ENCODE measurements at places on chromosomes 1 and 21.

- DNase-seq = peak; percentile 46
Observed at GRCh38 chr1:205670611-205671430, 9.5 kb downstream of the SLC45A3 start.

DNA sequence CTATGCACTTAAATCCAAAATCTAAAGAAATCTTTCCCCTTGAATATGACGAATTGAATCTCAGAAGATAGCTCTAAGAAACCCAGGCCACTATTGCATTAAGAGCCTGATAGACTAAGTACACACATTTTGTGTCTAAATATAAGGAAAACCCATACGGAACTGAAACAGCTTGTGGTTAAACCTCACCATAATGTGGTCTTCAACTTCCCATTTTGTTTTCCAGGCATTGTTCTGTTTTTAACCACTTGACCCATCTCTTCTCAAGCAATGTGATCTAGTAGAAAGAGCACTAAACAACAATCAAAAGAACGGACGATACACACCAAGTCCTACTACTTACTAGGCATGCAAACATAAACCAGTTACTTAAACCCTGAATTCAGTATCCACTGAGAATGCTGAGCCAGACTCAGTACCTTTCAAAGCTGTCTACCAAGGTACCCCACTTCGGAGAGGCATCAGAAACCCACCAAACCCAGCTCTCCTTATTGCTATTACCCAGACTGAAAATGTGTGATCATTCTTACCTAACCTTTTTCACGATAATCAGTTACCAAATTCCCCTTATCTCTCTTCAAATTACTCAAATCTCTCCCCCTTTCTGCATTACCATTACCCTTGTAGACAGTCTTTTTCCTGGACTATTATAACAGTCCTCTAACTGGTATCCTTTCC lies 12.8 kb downstream of the OTUD7B start:
- no peak for DNase-seq

GRCh38 chr1:152036267-152037216 lies at the start of gene S100A11:
Gene S100A11 (minus strand): TSS chr1:152037004. CDS start chr1:152036915, 89 bp downstream.
- peak; percentile 96 for DNase-seq

DNA sequence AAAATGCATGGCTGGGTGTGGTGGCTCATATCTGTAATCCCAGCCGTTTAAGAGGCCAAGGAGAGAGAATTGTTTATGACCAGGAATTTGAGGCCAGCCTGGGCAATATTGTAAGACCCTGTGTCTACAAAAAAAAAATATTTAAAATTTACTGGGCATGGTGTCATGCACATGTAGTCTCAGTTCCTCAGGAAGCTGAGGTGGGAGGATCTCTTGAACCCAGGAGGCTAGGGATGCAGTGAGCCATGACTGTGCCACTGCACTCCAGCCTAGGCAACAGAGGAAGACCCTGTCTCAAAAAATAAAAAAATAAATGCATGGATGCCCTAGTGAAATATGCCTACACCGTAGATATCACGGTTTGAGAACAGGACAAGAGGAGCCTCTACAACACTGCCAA lies 1331.2 kb upstream of the B3GALT2 start:
- no peak for DNase-seq

GRCh38 chr1:244952940-244953339 lies 88.6 kb upstream of the HNRNPU start:
- DNase-seq = peak; percentile 43

DNA sequence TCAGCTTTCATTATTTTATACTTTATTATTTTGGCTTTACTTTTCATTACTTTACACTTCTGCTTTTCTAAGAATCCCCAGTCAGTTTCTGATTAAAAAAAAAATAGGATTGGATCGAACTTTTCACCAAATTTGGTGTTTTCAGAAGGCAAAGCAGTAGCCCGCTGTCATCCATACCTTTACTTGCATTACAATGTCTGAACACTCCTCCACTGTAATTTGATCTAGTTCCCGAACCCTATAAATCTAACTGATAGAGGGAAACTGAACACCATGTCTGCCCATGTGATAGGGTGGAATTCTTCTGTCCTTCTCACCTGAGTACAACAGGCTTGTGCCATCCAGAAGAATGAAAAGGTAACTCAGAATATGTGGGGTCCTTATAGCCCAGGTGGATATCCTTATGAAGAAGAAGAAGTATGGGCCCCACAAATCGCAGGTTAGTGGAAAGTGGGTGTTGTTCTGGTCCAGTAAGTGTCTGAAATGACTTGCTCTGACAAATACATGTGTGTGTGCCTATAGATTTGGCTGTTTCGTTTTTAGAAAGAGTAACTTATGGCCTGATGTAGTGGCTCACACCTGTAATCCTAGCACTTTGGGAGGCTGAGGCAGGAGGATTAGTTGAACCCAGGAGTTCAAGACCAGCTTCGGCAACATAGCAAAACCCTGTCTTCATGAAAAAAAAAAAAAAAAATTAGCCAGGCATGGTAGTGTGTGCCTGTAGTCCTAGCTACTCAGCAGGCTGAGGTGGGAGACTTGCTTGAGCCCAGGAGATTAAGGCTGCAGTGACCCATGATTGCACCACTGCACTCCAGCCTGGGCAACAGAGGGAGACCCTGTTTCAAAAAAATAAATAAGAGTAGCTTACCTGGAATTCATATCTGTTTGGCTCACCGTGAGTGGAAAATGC lies 26.6 kb upstream of the CDC14A start:
- DNase-seq = no peak

DNA sequence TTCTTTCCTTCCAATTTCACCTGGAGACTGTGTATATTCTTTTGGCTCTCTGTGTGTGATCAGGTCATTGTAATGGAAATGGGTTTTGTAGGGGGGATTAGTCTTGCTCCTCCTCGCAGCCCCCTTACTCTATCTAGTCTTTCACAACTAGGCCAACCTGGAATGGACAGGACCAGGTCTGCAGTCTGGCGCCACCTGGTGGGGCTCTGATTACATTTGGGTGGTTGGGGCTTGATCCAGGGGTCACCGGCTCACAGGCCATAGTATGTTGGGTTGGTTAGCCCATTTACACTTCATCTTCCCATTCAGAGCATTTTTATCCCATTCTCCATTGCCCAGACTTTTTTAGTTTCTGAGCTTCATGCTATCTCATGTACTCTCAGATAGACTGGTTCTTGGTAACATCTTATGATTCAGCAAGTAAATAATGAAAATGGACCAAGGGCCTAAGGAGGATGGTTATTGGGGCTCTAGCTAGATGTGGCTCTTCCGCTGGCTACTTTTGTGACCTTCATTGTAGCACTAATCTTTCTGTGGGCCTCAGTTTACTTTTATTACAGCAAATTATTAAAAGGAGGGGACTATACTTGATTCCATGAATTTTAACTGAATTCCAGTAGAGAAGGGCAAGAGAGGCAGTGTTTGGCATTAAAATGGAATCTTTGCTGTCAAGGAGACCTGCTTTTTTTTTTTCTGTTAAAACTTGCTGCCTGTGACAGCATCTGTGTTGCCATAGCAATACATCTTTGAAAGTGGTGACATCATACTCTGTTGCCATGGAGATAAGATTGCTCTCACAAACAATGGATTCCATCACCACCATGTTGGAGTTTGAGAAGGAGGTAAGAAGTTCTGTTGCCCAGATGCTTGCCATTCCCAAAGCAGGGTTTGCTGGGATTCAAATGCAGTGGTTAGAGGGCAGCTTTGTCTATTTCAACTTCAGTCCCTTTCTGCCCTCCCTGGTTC lies 150.1 kb downstream of the PLXNA2 start:
- peak; percentile 75 for DNase-seq

DNA sequence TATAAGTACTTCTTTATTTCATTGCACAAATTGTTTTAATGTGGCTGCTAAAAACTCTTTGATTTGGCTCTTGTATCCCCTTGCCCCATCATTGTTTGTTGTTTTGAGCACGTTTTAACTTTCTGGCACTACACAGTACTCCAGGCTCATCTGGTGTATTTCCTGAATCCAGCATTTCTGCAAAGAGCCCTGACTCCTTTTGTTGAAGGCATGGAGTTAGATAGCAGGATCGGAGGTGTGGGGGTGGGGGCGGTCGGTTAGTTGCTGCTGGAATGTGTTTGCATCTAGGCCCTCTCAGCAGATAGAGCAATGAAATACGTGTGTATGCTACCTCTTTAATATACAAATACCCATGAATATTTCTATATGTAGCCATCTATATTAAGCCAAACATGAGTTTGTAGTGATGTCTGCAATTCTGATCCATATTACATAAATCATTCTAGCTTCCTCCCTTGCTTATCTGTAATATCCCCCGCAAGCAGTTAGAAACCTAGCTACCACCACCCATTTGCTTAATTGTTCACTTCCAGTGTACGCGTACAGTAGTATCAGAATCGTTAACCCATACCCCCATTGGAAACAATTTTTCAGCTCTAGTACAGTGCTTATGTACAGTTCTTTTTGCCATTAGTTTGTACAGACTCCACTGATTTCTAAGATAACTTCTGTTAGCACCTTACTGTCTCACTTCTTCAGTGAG lies 106.0 kb downstream of the NOS1AP start:
- no peak for DNase-seq

DNA sequence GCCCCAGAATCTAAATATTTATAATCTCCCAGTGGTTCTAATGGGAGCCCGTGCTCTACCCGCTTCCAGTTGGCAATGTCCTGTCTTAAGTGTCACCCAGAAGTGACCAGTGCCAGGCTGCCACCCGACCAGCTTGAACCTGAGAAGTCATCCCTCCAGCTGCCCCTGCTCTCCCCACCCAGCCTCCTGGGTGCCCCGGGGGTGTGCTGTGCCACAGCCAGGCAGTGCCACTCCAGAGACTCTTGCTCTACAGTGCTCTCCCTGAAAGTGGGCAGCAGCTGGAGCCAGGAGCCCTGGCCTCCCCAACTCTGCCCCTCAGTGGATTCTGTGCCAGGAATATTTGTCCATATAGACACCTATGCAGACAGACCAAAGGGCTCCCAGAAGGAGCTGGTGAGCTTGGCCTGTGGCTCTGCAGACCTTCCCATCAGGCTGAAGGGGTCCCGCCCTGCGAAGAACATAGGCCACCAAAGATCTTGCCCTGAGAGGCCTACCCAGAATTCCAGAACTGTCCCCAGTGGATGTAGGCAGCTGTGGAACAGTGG lies 9.0 kb upstream of the EPS8L3 start:
- DNase-seq = no peak

- DNase-seq = no peak
Observed at GRCh38 chr1:54028306-54029251, 10.6 kb upstream of the LDLRAD1 start.

DNA sequence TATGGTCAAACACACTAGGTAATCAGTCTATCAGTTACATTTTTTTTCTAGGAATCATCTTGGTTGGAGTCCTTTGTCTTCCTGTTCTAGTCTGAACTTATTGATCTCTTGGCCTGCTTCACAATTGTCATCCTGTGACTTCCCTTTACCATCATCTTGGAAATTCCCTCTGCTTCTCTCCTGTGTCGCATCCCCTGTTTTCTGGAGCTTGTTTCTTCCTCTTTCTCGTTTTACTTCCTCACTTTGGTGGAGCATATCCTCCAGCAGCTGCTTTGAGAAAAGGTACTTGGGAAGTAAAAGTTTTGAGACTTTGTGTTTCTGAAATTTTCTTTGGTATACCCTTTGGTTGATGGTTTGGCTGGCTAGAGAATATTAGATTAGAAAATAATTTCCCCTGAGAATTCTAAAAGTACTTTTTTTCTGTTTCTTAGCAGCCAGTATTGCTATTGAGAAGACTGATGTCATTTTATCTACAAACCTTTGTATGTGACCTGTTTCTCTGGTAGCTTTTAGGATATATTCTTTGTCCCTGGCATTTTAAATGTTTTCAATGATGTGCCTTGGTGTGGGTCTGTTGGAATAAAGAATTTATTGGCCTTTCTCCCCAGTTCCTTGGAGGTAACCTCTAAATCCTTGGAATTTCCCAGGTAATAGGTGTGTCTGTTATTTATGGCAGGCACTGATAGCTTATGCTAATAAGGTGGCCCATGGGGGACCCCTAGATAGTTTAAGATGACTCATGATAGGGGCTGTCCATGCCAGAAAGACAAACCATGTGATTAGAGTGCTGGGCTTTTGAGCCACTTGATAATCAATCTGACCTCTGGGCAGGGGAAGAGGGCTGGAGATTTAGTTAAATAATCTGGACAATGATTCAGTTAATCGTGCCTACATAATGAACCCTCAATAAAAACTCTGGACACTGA lies 6.1 kb upstream of the MYCL start:
- no peak for DNase-seq

DNA sequence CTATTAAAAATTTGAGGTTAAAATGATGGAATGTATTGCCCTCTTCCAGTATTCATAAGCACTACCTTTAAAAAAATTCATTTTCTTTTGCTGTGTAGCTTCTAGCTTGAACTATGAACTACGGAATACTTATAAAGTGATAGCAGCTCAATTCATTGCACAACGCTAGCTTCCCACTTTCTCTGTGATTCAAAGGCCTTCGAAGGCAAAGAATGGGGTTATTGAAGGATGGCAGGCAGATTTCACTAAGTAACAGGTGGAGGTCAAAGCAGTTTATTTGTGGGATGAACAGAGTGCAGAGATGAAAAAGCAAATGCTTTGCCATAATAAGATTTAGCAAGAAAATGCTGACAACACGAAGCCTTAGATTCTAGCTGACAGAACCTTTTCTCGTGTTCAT lies 290.6 kb downstream of the NFIA start:
- DNase-seq = no peak

DNA sequence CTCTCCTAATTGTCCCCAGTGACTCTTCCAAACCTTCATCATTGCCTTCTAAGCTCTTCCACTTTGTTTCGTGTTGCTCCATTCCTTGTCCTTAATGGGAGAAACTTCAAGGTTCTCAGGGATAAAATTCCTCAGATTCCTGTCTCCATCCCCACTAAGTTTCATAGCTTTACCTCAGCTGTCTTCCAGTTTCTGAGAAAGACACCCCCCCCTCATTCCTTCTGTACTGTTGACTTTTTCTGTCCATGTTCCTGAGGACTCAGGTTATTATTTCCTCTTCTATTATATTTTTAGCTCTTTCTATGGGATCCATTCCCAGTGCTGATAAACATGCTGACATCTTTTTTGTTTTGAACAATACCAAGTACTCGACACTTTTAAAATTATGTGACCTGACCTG lies 215.3 kb upstream of the PTGFR start:
- DNase-seq = no peak

GRCh38 chr21:37208056-37208721 lies 58.9 kb downstream of the VPS26C start:
- DNase-seq = peak; percentile 65

DNA sequence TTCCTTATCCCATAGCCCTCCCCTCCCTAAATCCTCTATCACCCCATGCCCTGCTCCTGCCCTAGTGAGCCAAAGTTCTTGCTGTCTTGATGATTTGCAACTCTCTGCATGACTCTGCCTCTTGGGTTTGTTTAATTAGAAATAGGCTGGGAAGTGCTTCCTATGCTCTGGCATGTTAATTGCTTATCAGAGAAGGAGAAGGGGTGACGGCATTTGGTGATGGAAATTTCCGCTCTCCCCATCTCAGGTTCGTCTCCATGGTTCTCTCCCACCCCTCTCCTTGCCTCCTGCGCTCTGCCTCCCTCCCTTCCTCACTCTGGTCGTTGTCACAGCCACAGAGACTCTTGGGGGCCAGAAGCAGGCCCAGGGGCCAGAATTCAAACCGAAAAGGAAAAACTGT lies 68.9 kb downstream of the LRRN2 start:
- no peak for DNase-seq
